Pulmonary artery endothelial cell (primary cell): ENCODE measurements at places on chromosomes 7 and 10. TPM values are rescaled to one million over a fixed set of nuclear protein-coding genes. Genes with fewer than 3 reads are reported as not detected.

DNA sequence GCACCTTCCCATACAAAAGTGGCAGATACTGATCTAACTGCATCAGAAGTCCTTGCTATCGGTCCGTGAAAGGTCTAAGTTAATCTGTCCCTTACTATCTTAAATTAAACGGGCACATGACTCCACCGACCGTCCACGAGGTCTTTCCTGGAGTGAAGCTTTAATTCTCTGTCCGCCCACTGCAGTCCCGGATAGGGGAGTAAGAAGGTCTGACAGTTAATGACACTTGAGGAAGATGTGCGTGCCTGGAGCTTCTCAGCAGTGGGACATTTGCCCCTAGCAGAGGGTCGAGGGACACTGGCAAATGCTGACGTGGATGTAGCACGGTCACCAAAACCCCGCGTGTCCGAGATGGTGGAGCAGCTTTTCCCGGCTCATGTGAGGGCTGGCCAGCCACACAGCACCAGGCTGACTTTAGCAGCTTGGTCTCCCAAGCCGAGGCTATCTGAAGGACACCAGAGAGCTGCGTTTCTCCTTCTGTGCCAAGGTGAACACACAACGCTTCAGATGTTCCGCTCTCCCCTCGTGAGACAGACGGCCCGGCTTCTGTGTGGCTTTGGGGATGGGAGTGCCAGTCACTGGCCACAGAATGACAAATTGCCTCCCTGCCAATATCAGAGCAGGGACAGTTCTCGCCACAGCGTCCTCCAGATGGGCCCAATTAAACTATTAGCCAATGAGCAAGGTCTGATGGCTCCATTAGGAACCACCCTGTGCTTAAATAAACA lies 86.6 kb downstream of the ADARB2 start:
- DNase-seq = no peak

DNA sequence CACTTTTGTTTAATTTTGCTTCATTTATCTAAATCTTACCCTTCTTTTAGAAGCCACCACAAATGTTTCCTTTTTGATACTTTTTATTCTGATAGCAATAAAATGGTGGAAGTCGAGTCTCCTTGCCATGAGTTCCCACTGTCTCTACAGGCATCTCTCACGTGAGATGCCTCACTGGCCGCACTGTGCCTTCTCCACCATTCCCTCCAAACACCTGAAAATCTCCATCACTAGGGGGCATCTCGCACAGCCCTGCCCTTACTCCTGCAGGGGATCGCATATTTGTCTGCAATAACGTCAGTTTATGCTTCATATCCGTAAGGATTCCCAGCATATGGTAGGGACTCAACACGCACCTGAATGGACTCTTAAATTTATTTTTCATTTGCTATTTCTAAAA lies 56.3 kb upstream of the NCAPG2 start:
- no peak for DNase-seq

GRCh38 chr7:39144420-39144819 lies 166.7 kb downstream of the POU6F2 start:
- no peak for DNase-seq

CTTNBP2 gene
- total RNA-seq = not detected in 2 replicates

- DNase-seq = no peak
Observed at GRCh38 chr7:151695951-151696541, 176.4 kb upstream of the RHEB start.

DNA sequence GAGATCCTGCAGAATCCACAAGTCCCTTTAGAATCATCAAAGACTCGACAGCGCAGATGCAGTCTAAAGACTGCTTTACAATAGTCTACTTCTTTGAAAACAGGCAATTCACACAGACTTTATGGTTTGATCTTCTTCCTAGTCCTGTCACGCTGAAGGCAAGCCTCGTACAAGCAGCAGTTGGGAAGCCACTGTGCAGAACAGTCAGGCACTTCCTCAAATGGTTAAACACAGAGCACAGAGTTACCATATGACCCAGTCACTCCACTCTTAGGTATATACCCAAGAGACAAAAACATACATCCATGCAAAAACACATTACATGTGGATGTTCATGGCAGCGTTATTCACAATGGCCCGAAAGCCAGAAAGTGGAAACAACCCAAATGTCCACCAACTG lies 41.4 kb downstream of the LRRC20 start:
- DNase-seq = no peak

- no peak for DNase-seq
Observed at GRCh38 chr7:91683823-91684222, 196.7 kb downstream of the MTERF1 start.

- DNase-seq = no peak
Observed at GRCh38 chr10:13233358-13233757, 816 bp downstream of the UCMA start.

GRCh38 chr7:138907201-138907847 lies 73.9 kb downstream of the KIAA1549 start:
- DNase-seq = no peak

GRCh38 chr10:61837755-61838171 lies 63.7 kb upstream of the ARID5B start:
- DNase-seq = no peak
